ENCODE measurements at places on chromosomes 1 and 21.

DNA sequence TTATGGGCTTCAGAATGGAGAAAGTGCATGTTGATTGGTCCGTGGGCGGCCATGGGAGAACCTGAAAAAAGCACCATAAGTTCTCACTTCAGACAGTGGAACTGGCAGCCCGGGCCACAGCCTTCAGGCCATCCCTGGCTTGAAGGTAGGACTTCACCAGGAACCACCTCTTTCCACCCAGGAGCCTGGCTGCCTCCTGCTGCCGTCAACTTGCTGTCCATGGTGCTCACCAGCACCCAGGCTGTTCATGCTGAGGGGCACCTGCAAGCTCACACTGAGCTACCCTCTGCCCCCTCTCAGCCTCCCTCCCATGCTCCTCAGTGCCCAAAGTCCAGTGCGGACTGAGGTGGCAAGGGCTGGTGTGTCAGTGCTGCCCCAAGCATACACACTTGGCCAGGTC lies 12.9 kb upstream of the FNBP1L start:
- no peak for DNase-seq

GRCh38 chr1:42981255-42981805 lies 22.7 kb upstream of the SLC2A1 start:
- DNase-seq: no peak

- peak; percentile 12 for DNase-seq
Observed at GRCh38 chr1:241844593-241844992, 3.4 kb upstream of the EXO1 start.

DNA sequence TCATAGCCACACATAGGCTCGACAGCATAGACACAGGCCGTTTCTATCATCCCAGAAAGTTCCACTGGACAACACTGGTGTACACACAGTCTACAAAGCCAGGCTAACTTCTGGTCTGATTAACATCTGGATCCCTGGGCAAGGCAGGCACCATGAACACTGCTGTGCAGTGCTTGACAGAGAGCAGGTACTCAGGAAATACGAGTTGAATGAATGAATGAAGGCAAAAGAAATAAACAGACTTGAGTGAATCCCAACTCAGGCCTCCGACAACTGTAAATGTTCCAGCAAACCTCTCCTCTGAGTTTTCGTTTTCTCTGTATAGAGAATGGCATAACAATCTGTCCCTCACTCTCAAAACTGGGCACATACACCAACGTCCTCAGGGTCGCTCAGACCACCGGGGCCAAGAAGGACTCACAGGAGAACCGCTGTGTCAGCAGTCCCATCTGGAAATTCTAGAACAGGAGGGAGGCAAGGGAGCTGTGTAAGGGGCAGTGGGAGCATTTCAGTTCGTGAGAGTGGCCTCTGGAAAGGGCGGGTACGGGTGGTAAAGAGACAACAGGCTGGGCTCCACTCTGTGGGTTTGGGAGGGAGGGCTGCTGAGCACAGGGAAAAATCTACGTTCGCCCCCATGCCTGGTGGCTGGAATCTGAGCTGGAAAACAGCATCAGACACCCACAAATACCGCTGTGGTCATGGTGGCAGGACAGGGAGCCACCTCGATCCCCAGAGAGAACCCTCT lies 15.1 kb upstream of the ECE1 start:
- DNase-seq: no peak

- no peak for DNase-seq
Observed at GRCh38 chr21:44024887-44025353, 12.8 kb downstream of the TRAPPC10 start.

All from NCI-H2081 (cell line).